ENCODE measurements at places on chromosomes 1 and 21.

GRCh38 chr1:181905944-181906597 lies 155.4 kb downstream of the ZNF648 start:
- DNase-seq: no peak

DNA sequence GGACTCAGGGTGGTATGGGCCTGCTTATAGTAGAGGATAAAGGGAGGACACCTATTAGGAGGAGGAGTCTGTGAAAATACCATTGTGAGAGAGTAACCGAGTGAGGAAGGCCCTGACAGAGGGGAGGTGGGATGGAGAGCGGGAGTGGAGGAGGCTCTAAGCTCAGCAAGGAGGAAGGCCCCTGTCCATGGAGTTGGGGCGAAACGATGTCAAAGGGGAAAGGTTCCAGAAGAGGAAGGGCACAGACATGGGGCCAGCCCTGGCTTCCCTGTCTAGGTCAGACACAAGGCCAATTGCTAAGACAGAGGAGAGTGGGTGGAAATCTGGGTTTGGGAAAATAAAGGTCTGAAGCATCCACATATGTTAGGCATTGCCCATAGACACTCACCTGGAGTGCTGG lies 44.2 kb downstream of the ELK4 start:
- no peak for DNase-seq

DNA sequence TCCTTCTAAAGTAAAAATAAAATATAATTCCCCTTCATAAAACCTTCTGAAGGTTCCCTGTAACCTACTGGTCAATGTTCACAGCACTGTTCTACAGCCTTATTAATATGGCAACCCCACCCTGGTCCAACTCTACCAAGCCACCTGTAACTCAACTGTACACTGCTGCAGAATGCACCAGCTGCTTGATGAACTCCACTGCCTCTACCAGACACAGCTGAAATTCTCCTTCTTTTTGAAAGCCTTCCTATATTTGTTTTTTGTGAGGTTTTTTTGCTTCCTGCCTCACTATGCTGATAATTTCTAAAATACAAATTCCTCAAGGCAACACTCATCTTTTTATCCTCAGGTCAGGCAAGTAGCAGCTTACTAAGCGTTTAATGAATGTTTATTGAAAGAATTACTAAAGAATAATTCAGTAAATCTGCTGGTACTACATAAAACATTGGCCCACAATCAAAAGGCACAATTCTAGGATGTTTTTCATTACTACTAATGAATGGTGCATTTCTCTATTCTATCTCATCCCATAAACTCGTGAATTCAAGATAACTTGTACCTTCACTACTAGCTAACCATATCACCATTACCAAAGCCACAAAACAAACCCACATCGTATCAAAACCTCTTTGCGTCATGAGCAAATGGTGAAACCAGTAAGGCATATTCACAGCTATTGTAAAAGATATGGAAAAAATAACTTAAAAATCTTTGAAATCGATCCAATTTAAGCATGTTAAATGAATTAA lies 2.4 kb downstream of the SSX2IP start:
- DNase-seq: no peak

GRCh38 chr1:172486805-172487454 lies 43.1 kb upstream of the PIGC start:
- DNase-seq: no peak

- DNase-seq: no peak
Measured at GRCh38 chr21:45367402-45368351, 37.3 kb upstream of the COL18A1 start.

DNA sequence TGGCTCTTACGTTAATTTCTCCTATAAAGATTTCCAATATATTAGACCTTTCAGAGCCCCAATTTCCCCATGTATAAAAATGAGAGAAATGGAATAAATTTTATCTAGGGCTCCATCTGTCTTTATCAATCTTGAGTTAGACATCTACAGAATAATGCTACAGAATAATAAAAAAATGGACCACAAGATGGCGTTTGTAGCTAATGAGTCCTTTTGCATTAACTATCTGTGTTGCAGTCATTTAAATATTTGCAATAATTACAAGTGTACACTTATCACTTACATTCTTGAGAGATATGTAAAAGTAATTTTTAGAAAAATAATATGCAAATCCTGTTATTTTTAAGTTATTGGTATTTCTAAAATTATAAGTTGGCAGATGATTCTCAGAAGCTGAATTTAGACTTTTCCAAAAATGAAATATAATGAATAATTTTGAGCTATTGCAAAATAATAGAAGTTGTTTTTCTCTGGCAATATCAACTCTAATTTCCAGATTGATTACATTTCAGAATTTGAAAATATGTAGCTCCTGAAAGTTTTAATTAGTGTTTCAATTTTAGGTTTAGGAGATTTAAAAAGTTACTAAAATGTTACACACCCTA lies 87.7 kb downstream of the SNX7 start:
- DNase-seq: no peak

- DNase-seq: no peak
Measured at GRCh38 chr1:185734929-185735700, 924 bp downstream of the HMCN1 start.

- no peak for DNase-seq
Measured at GRCh38 chr1:25805863-25806225, 5.9 kb downstream of the SELENON start.

DNA sequence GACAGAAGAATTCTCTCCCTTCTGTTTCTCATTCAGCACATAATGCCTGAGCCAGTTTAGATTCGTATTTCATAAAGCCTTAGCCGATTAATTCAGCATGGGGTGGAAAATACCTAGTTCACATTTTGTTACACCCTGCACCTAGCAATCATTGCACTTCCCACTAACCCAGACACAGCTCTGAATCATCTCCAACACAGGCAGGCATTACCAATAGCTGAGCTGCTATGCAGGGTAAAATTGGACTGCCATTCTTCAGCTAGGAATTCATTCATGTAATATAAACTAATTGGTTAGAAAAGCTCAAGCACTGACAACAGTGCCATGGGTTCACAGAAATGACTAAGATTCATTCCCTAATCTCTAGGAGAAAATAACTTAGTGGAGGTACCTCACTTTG lies 26.9 kb upstream of the NKAIN1 start:
- no peak for DNase-seq

- no peak for DNase-seq
Measured at GRCh38 chr1:1374589-1374928, 448 bp downstream of the AURKAIP1 start.

DNA sequence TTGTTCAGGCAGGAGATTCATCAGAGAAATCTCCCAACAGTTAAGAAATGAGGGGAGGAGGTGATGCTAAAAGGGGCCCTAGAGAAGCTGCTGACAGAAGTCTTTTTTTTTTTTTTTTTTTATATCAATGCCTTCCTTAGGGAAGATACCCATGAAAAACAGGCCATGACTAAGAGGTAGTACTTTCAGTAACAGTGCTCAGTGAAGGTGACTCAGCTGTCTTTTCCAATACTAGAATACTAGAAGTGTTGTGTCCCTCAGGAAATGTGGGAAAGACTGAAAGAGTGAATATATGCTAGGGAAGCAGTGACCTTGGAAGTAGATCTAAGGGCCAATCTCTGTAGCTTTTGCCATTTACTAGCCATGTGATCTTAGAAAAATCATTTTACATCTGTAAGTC lies 52.4 kb upstream of the SLFNL1 start:
- DNase-seq: no peak

DNA sequence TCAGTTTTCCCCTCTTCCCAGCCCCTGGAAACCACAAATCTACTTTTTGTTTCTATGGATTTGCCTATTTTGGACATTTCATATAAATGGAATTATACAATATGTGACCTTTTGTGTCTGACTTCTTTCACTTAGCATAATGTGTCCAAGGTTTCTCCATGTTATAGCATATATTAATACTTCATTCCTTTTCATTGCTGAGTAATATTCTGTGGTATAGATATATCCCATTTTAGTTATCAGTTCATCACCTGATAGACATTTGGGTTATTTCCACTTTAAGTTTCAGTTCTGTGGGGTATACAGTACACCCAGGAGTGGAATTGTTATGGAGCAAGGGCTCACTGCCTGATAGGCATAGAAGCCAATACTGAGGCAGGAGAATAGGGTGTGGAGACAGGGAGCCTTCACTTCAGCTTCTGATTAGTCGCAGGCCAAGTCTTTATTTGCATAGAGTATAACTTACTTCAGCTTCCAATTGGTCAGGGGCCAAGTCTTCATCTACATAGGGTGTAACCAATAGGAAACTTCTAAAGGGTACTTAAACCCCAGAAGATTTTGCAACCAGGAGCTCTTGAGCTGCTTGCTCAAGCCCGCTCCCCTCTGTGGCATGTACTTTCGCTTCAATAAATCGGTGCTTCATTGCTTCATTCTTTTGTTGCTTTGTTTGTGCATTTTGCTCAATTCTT lies 8.3 kb upstream of the NVL start:
- DNase-seq: no peak

DNA sequence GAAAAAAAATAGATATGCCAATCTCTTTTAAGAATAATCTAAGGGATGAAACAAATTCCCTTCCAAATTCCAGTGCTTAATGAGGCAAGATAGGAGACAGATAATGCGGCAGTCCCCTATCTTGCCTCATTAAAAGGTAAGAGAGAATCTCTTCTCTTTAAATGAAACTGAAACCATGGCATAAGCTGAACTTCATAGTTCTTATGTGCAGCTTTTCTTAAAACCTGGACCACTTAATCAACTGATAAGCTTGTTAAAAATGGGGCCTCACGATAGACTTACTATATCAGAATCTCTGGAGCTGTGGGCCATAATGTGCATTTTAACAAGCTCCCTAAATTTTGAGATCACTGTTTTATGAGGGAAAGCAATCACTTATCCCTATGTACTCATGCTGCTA lies 79.2 kb downstream of the NIBAN1 start:
- no peak for DNase-seq

GRCh38 chr1:204363335-204364114 lies 3.8 kb upstream of the PLEKHA6 start:
- no peak for DNase-seq

GRCh38 chr21:35775778-35776544 lies 284.4 kb downstream of the SETD4 start:
- no peak for DNase-seq

GRCh38 chr1:234986750-234987414 lies 141.8 kb downstream of the TOMM20 start:
- DNase-seq: no peak

DNA sequence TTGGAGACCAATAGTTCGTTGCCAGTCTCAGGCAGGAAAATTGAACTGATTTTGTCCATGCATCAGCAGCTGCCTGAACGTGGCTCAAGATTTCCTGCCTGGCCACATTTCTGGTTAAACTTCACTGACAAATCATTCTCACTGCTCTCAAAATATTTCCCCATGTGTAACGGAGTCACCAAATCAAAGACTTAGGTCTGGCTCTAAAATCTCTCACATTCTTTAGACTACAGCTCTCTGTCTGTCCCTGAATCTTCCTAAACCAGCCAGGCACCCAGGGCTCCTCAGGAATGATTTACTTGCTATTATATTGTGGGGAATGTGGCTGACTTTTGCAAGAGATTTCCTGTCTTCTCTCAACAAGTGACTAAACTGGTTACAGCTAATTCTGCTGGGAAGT lies 49.2 kb upstream of the GJA8 start:
- DNase-seq: no peak

GRCh38 chr1:9308236-9308785 lies 15.6 kb downstream of the SPSB1 start:
- DNase-seq: no peak

- no peak for DNase-seq
Measured at GRCh38 chr1:210541680-210542358, 213.1 kb downstream of the HHAT start.

GRCh38 chr1:164953815-164954214 lies 394.8 kb downstream of the PBX1 start:
- DNase-seq: no peak

DNA sequence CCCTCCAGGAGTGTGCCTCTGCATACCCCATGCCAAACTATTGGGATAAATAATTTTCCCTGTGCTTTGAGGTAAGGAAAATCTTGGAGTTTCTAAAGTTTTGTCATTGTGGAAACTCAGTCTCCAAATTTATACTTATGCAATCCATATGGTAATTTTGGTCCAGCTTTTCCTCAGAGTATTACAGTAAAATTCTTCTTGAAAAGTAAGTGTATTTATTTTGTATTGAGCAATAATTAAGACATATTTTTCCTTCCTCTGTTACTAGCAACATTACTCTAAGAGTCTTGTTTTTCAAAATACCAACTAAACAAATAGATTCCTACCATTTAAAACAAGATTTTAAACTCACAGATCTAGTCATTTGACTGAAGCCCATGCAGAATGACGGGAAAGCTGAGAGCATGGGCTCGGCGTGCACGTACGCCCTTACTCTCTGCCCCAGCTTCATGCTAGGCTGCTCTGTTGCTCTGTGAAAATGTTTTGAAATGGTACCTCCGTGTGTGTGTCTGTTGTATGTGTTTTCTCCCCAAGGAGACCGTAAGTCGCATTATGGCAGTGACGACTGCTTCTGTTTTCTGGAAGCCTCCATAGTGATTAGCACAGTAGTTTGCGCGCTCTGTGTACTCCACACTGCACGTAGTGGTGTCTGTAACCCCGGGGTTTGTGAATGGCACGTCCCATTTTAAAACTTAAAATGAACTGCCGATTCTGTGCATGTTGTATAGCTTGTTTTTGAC lies 165.3 kb downstream of the SDCCAG8 start:
- peak; percentile 39 for DNase-seq

DNA sequence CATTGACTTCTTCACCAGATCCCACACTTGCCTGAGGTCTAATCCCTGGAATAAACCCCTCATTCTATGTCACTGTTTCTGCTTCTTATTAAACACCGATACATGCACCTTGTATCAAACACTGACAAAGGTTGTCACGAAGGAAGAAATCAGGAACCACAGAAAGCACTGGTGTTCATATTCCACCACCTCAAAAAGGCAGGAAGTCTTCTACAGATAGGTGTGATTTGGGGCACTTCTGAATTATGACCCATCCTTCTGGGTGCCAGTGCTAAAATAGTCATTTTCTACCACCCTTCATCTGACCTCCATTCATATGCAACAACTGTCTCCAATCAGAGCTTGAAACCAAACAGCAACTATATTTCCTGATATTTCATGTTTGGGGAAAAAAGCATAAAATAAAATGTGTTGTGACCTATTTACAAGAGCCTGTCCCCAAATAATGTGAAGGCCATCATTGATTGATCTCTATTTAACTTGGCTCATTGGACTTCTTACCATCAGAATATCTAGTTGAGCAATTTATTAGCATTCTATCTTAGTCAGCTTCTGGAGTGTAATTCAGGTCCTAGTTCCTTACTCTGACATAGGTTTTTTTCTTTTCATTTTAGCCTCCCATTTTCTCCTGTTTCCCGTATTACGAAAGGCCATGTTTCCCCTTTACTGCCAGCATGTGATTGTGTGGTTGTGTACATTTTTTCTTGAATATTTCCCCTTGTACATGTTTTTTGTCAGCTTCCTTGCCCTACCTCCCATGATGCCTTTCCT lies 43.1 kb downstream of the DUSP10 start:
- DNase-seq: no peak

GRCh38 chr1:199821029-199821779 lies 206.3 kb upstream of the NR5A2 start:
- no peak for DNase-seq

DNA sequence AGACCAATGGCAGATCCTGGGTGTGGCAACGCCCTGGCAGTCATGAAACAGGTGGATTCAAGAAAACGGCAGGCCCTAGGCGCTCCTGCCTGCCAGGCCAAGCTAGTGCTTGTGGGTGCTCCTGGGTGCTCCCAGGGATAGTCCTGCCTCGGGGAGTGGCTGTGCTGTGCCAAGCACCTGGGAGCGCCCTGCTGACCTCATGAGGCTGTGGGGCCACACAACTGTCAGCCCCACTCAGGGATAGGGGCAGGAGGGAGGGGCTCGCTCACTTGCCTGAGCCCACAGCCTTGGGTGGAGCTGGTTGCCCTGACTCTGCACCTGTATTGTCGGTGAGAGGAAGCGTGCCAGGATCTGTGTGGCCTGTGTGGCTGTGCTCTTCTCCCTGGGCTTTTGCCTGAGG lies 9.4 kb downstream of the SNAP47 start:
- no peak for DNase-seq
